Activated naive CD4-positive, alpha-beta T cell treated with anti-CD3 and anti-CD28 coated beads for 36 hours (primary cell): ENCODE measurements at places on chromosomes 4 and X. TPM values are rescaled to one million over a fixed set of nuclear protein-coding genes. Genes with fewer than 3 reads are reported as not detected.

SFRP2 gene
- total RNA-seq: not detected

TIGD2 gene
- total RNA-seq: 1.3 TPM

UGT2B10 gene
- total RNA-seq: not detected

TCEAL7 gene
- not detected for total RNA-seq

RTL3 gene
- total RNA-seq: not detected

GABRE gene
- total RNA-seq: not detected

LIMCH1 gene
- not detected for total RNA-seq

ATP2B3 gene
- not detected for total RNA-seq

USP46 gene
- 1.9 TPM for total RNA-seq

SPANXN4 gene
- not detected for total RNA-seq

C1QTNF7 gene
- not detected for total RNA-seq

DNA sequence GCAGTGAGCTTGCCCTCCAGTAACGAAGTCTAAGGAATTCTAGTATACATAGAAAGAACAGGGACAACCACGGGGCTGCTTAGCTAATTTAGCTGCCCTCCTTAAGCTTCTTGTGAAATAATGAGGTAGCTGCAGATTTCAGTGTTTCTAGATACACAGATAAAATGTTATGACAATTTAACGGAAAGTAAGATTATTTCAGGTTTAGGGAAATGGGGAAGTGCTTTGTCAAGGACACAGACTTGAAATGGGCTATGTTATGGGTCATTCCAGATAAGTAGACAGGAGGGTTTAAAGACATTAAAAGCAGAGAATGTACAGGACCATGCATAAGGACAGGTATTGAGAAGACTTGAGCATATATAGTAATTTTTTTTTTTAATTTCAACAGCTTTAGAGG, 34.2 kb upstream of the ZNF518B start:
- H3K4me3 ChIP-seq: no peak overlapping the region
- H3K36me3 ChIP-seq: no peaks in the 10 kb centered on the region
- peaks cover 11% of the 10 kb centered on the region for H3K27me3 ChIP-seq
- DNase-seq: no peak
- H3K27ac ChIP-seq: no peak overlapping the region
- no peaks in the 10 kb centered on the region for H3K4me1 ChIP-seq

GRCh38 chr4:124423160-124423559, 289.4 kb downstream of the ANKRD50 start:
- no peak for DNase-seq
- H3K36me3 ChIP-seq: no peaks in the 10 kb centered on the region
- H3K27ac ChIP-seq: no peak overlapping the region
- no peaks in the 10 kb centered on the region for H3K4me1 ChIP-seq
- no peaks in the 10 kb centered on the region for H3K27me3 ChIP-seq

GRCh38 chr4:17066972-17067371, 168.5 kb upstream of the LDB2 start:
- no peak overlapping the region for H3K4me3 ChIP-seq
- H3K27ac ChIP-seq: no peak overlapping the region
- H3K4me1 ChIP-seq: no peaks in the 10 kb centered on the region

GRCh38 chr4:123835831-123836590, 439.4 kb downstream of the SPRY1 start:
- H3K27me3 ChIP-seq: peaks cover 2% of the 10 kb centered on the region
- no peak overlapping the region for H3K4me3 ChIP-seq
- no peak for DNase-seq
- H3K27ac ChIP-seq: no peak overlapping the region
- H3K36me3 ChIP-seq: no peaks in the 10 kb centered on the region

- no peak for DNase-seq
- H3K4me1 ChIP-seq: no peaks in the 10 kb centered on the region
- no peaks in the 10 kb centered on the region for H3K27me3 ChIP-seq
- H3K27ac ChIP-seq: no peak overlapping the region
These were observed 186.9 kb upstream of the HS3ST1 start for GRCh38 chr4:11615601-11616000.

- no peak for DNase-seq
- H3K4me3 ChIP-seq: no peak overlapping the region
- H3K27me3 ChIP-seq: no peaks in the 10 kb centered on the region
- H3K36me3 ChIP-seq: no peaks in the 10 kb centered on the region
- peaks cover 36% of the 10 kb centered on the region for H3K4me1 ChIP-seq
These were observed 89.3 kb downstream of the TSPAN5 start for GRCh38 chr4:98568941-98569663.

DNA sequence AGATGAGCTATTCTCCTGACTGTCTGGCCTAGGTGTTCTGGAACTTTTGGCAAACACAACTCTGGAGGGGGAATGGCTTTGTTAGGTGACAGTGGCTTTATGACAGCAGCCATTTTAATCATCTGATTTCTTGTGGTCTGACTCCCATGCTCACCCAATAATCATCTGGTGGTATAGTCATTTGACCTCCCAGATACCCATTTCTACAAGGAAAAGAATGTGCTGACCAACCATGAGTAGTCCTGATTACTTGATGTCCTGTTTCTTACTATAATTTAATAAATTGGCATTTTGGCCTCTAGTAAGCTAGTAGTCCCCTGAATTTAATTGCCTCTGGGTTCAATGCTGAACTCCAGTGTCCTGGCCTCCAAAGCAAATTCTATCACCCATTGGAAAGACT, 109.9 kb upstream of the DUSP21 start:
- H3K27ac ChIP-seq: no peak overlapping the region
- no peak for DNase-seq
- no peaks in the 10 kb centered on the region for H3K4me1 ChIP-seq

DNA sequence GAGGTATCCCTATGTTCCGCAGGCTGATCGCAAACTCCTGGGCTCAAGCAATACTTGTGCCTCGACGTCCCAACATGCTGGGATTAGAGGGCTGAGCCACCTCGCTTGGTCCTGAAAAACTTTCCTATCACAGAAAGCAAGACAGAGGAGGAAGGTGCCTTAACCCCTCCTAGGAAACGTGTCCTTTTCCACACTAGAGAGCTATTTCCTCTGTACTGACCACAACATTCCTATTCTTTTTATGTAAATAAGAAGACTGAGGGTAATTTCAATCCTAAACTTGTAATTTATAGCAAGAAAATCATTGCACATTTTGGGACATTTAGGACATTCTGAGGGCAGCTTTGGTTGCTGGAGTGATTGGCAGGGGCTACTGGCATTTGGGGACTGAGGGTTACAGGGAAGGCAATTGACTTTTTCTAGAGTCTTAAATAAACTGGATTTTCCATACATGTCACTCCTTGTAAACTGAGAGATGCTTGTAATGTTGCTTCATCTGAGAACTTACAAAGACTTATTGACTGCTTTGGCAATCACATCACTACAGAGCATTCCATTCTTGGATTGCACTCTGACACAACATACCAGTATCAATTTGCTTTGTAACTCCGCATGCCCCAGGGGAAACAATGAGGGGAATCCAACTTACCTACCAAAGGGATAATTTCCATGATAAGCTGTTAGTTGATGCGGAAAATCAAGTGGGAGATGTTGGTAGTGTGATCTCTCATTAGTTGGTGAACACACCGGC, 15.6 kb downstream of the XAGE3 start:
- no peaks in the 10 kb centered on the region for H3K36me3 ChIP-seq
- H3K4me1 ChIP-seq: no peaks in the 10 kb centered on the region
- no peak overlapping the region for H3K4me3 ChIP-seq
- H3K27ac ChIP-seq: peak overlapping the region; percentile 59

DNA sequence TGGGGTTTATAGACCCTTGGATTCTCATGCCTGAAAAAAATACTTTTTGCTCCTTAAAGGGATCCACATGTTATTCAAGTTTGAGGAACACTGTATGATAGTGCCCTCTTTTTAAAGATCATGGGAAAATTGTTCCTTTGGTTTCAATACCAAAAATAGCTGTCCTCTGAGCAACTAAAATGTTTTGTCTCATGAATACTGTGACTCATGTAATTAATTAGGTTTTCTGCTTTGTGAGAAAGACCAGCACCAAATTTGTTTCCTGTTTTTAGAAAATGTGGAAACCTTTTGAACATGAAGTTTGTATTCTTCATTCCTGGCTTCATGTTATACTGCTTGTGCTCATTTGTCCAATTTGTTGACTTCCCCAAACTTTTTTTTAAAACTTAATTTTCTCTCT, 127.6 kb upstream of the SH3RF1 start:
- H3K4me1 ChIP-seq: no peaks in the 10 kb centered on the region
- H3K27me3 ChIP-seq: no peaks in the 10 kb centered on the region
- DNase-seq: no peak
- no peak overlapping the region for H3K27ac ChIP-seq
- no peak overlapping the region for H3K4me3 ChIP-seq
- H3K36me3 ChIP-seq: peaks cover 14% of the 10 kb centered on the region

DNA sequence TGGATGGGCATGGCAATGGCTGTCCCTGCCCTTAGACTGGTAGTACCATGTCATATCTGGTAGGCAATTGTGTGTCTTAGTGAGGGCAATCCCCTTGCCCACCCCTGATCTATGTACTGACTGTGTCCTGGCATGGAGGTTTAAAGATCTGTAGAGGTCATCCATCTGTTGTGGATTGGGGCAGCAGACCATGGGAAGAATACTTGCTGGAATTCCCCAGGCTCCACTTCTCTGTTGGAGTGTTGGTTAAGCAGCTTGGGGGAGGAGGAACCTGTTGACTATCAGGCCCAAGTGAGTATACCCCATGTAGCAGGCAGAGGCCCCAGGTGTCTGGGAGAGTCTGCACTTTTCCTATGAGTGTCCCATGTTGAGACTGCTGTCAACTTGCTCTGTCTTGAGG, 246.7 kb upstream of the DIPK2B start:
- no peaks in the 10 kb centered on the region for H3K36me3 ChIP-seq
- no peak overlapping the region for H3K4me3 ChIP-seq
- no peak overlapping the region for H3K27ac ChIP-seq
- DNase-seq: no peak
- peaks cover 2% of the 10 kb centered on the region for H3K27me3 ChIP-seq

DNA sequence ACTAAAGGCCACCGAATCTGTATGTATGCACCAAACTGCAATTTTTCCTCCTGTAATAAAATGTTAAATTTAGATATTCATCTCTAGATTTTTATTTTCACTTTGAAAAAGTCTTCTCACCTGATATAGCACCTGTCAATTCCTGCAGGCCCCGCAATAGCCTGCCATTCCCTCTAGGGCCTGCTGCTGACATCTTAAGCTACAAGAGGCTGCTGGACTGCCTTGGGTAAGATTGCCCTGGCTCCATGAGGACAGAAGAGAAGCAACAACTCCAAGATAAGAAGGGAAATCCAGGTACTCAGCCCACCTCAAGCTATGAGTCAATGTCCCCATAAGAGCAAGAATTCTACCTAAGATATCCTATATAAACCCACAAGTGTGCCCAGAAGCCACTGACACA, 230.2 kb upstream of the AGTR2 start:
- H3K4me3 ChIP-seq: no peak overlapping the region
- no peaks in the 10 kb centered on the region for H3K27me3 ChIP-seq
- H3K27ac ChIP-seq: no peak overlapping the region
- DNase-seq: no peak
- no peaks in the 10 kb centered on the region for H3K36me3 ChIP-seq

DNA sequence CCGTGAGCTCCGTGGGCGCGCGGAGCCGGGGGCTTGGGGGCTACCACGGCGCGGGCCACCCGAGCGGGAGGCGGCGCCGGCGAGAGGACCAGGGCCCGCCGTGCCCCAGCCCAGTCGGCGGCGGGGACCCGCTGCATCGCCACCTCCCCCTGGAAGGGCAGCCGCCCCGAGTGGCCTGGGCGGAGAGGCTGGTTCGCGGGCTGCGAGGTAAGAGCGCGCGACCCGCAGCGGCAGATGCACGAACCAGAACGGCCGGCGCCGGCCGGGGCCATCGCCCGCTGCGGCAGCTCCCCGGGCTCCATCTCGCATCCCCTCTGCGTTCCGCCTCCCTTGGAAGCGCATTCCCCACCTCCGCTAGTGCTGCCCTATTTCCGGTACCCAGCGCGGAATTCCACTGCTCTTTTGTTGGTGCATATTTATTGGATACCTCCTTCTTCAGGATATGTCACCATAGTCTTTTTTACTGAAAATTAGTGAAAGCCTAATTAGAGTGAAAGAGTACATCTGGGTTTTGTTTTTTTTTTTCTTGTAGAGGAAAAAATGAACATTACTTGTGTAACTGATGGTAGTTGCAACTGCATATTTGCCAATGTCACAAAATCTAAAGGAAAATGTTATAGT, 797 bp downstream of the PKD2 start:
- peak overlapping the region; percentile 87 for H3K4me3 ChIP-seq
- peaks cover 3% of the 10 kb centered on the region for H3K36me3 ChIP-seq
- H3K27me3 ChIP-seq: peaks cover 10% of the 10 kb centered on the region
- DNase-seq: peak; percentile 30
- peak overlapping the region; percentile 52 for H3K27ac ChIP-seq

DNA sequence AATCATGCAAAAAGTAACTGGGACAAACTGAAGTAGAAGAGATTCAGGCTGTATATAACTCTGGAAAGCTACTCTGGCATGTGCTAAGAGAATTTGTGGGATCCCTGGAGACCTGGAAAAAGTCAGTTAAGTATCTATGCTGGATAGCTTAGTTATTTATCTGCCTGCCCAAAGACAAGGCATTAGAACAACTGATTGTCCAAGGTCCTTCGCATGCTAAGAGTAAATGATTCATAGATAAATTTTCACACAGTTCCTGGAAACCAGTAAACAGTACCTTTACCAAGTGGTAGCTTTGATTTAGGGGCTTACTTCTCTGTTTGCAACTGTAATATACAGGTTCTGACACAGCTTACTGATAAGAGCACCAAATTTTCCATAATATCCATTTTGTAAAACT, 104.8 kb downstream of the ATP11C start:
- DNase-seq: no peak
- no peaks in the 10 kb centered on the region for H3K27me3 ChIP-seq
- no peak overlapping the region for H3K27ac ChIP-seq
- H3K36me3 ChIP-seq: peaks cover 2% of the 10 kb centered on the region
- H3K4me1 ChIP-seq: peaks cover 33% of the 10 kb centered on the region

DNA sequence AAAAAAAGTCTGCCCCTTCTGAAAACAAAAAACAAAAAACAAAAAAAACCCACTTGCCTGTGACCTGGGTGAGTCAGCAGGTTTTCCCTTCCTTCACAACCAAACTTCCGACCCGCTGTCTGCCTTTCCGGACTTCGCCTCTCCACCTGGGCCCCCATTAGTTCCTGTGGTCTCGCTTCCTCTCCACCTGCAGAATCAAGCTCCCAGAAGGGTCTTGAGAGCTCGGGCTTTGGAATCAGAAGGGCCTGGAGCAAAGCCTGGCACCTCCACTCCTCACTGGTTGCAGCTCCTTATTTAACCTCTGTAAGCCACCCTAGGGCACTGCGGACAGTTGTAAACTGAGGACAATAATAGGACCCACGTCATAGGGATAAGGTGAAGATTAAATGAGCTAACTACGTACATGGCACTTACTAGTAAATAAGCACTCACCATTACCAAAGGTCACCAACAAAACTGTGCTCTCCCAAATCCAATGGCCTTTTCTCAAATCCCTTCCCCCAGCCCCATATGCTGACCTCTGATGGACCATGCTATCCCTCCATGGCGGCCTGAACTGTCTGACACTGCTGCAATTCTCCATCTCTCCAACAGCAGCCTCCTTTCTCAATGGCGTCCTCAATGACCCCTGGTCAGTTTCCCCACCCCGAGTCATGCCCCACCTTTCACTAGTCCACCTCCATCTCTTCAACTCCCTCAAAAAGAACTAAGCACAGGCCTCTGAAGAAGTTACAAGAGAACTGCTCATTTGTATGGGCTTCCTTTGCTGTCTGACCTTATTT, 64.2 kb downstream of the IRF2 start:
- H3K4me1 ChIP-seq: peaks cover 59% of the 10 kb centered on the region
- no peak overlapping the region for H3K4me3 ChIP-seq

- peak overlapping the region; percentile 20 for H3K4me3 ChIP-seq
- no peaks in the 10 kb centered on the region for H3K27me3 ChIP-seq
- H3K36me3 ChIP-seq: no peaks in the 10 kb centered on the region
These were observed 167.3 kb downstream of the SLIT2 start for GRCh38 chr4:20418861-20419451.

- H3K4me3 ChIP-seq: no peak overlapping the region
- no peaks in the 10 kb centered on the region for H3K36me3 ChIP-seq
- no peaks in the 10 kb centered on the region for H3K4me1 ChIP-seq
- H3K27me3 ChIP-seq: no peaks in the 10 kb centered on the region
These were observed 1002.7 kb upstream of the PABPC4L start for GRCh38 chr4:135204311-135204710.
